ENCODE measurements at places on chromosomes 12 and 14.

DNA sequence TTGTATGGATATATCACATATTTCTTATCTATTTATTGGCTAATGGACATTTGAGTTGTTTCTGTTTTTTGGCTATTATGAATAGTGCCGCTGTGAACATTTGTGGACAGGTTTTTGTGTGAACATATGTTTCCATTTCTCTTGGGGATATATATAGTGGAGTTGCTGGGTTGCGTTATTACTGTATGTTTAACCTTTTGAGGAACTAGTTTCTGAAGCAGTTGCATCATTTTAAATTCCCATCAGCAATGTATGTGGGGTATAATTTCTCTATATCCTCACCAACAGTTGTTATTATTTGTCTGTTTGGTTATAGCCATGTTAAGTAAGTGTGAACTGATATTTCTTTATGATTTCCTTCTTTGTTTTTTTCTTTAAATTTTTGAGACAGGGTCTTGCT, 10.7 kb downstream of the TCTN2 start:
- DNase-seq, result no peak

- DNase-seq, result no peak
Observed at GRCh38 chr14:90649083-90649482, 167.1 kb downstream of the TTC7B start.

- no peak for DNase-seq
Observed at GRCh38 chr12:21608196-21608595, 3.5 kb upstream of the GYS2 start.

GRCh38 chr14:76022991-76023390, 37.4 kb downstream of the IFT43 start:
- DNase-seq, result no peak

- DNase-seq, result no peak
Observed at GRCh38 chr14:44820230-44820964, 141.3 kb downstream of the KLHL28 start.

DNA sequence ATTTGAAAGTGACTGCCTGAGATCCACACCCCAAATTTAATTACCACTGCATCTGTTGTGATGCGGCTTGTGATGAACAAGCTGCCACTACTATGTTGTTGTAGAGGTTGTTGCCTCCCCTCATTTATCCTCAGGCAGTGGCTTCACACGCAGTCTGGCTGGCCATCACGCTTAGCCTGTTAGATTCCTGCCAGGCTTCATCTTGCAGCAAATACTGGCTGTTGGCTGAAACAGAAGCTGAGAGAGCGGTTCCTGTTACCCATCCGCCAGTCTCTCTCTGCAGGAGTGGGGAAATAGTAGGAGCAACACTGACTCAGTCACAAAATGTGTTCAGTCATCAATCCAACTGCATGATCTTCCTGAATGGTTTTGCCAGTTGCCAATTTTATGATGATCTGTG, 934.4 kb downstream of the FLRT2 start:
- no peak for DNase-seq

DNA sequence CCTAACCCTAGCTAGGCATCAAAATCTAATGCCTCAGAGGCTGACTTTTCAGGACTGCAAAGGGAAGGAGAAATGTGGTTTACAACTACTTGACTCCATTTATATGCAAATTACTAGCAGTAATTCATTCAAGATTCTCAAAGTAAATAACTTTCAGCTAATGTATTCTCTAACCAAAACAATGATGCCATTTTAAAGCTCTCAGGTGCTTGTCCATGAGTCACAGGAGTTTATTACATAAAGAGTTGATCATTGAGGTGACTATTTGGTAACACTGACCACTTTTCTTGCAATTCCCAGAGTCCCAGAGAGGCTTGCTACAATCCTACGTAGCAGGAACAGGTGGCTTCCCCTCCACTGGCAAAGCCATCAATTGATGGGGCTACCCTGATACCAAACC, 109.0 kb upstream of the SLC35F4 start:
- DNase-seq, result no peak

DNA sequence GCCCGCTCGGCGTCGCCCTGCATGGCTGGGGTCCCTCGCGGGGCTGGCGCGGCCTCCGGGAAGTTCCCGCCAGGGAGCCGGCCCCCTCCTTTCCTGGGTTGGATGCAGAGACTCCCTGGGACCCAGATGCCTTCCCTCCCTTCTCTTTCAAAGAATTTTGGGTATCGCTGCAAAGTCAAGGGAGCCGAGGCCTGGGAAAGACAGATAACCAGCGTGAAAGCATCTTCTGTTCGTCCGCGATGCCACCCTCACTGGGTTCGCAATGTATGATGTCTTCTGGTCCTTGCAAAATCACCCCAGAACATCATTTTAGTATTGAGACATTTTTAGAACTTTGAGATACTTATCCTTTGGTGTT, 451 bp downstream of the IRAK3 start:
- no peak for DNase-seq

DNA sequence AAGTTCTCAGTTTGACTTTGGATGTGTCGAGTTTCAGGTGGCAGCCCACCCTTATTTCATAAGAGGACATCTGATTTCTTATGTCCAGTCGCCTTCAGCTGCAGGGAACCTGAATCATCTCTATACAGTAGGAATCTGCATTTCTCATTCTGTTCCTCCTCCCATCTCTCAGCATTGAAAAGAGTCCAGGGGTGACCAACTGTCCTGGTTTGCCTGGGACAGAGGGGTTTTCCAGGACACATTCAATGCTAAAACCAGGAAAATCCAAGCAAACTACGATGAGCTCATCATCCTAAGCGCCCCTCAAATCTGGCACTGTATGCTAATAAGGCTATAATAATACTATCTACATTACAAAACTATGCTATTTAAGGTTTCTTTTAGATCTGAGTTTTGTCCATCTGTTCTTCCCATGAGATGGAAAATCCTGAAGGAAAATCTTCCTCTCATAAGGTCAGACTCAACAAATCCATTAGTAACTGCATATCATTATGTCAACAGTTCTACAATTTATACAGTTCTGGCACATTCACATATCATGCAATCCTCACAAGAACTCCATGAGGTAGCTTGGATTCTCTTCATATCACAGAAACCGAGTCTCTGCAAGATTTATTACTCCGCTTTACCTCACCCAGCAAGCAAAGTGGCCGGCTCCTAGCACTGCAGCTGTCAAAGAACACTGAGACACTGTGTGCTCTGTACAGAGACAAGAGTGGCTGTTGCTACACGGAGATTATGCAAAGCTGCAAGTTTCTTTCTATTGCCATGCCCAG, 15.6 kb upstream of the CALM1 start:
- DNase-seq, result no peak

- DNase-seq, result peak; percentile 46
Observed at GRCh38 chr14:91177073-91178034, 63.5 kb downstream of the DGLUCY start.

DNA sequence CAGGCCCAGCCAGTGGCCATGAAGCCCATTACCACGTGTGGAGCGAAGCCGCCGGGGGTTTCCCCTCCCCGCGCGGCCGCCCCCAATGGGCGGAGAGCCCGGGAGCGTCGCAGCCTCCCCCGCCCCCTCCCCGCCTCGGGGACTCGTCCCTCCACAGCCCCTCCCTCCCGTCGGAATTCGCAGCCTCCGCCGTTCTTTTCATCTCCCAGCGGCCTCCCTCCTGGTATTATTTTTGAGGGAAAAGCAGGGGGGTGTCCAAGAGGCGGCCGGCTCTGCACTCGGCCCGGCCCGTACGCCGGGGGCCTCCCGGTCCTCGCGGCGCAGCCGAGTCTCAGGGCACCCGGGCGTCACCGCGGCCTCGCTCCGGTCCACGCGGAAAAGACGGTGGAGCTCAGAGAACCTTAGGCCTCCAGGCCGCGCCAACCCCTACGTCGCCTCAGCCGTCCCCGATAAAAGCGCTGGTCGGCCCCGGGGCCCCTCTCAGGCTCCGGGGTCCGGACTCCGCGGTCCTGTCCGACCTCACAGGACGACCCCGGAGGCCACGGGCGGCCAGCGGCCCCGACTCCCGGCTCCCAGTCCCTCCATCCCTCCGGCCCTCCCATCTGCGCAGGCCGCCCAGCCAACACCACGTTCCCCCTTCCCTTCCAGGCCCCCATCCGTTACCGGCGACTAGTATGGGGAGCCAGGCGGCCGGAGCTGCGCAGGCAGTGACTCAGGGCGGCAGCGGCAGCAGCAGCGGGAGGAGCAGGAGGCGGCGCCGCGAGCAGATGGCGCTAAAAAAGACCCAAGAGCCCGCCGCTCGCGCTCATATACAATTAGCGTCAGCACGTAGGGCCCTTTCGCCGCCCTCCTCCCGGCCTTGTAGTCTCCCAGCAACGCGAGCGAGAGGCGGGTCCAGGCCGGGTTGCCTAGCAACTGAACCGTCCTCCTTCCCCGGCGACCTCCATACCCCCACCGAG, at the start of gene NAP1L1:
Gene NAP1L1 (minus strand): TSS at position 782 of the 959 bp plus-strand sequence. CDS start 10,466 bp downstream, outside the sequence.
- DNase-seq, result peak; percentile 96

Data from stimulated activated CD8-positive, alpha-beta memory T cell treated with anti-CD3 and anti-CD28 coated beads, Interleukin-7, amount 100 ng/mL, for 1 hour (primary cell).